ENCODE measurements at places on chromosomes 4 and X.

GRCh38 chr4:85955620-85956292, 404.1 kb downstream of the MAPK10 start:
- no peak for DNase-seq

DNA sequence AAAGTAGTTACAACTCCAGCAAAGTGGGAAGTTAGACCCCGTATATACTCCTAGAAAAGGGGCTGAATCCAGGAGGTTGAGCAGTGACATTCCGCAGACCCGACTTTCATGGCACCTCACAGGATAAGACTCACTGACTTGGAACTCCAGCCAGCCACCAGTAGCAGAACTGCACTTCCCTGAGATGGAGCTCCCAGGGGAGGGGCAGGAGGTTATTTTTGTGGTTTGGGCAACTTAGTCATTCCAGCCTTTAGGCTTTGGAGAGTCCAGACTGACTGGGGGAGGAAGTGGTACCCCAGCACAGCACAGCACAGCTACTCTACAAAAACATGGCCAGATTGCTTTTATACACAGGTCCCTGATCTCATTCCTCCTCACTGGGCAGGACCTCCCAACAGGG, 319.1 kb downstream of the PCDH19 start:
- peak; percentile 42 for DNase-seq

DNA sequence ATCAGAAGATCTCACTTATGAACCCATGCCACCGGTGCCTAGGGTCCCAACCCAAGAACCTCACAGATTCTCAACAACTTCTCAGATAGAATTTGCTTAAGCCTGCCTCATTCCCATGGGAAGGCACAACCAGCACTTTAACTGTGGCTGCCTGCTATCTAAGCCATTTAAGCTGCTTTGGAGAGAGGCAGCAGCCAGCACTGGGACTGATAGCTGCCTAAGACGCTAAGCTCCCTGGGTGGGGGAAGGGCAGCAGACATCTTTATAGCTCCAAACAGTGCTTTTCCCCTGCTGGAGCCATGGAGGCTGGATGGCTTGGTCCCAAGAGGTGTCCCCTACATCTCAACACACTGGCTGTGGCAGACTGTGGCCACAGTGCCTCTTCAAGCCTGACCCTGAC, 1268.6 kb downstream of the FAM133A start:
- DNase-seq: no peak

DNA sequence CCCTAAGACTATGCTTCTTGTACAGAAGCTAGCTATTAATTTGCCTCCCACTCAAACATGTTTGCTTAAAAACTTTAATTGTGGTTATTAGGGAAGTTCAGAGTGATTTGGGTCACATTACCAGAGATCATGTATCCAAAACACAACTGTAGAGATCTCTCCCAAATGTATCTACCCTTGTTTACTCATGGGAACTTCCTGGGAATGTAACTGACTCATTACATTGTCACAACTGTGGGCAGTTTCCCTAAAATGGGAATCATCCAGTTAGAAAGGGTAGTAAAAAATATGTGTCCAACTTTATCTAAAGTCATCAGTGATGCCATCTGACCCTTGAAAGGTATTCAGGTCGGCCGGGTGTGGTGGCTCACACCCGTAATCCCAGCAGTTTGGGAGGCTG, 40.3 kb upstream of the GLRA3 start:
- DNase-seq: no peak

DNA sequence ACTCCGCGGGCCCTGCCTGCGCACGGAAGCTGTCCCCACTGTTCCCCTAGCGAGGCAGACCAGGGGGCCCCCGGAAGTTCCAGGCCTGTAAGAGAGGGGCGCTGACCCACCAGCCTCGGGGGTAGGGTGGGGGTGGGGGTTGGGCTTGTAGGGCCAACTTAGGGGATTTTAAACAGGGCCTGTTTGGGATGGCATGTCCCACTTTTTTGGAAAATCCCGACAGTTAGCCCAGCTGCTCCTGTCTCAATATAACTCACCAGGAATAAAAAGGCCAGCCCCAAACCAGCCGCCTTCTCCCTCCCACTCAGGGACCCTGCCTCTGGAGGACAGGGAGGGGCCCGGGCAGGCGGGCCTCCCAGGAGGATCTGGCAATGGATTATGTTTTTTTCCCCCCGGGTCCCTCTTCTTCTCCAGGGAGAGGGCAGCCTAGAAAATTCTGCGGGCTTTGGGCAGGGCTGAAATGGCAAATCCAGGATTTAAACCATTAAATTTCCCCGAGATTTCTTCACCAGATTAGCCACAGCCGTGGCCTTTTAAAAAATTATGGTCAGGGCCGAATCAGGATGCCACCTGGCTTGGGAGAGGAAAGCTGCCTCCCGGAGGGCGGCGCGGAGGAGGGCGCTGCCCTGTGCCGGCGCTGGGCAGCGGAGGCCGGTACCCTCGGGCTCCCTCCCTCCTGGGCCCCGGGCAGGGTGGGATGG, 957 bp downstream of the PPP2R2C start:
- peak; percentile 18 for DNase-seq

DNA sequence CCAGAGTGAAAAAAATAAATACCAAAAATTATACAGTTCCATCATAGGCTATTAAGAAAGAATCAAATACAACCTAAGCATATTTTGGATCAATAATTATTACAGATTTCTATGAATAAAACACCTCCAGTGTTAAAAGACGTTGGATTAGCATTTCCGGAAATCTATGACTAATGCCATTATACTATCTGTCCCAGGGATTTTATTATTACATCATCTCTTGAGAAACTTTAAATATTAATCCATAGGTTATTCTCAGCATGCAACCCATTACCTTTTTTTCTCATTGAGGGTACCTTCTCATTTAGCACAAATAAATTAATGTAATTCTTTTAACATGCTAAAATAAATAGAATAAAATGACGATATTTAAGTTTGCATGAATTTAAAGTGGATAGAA, 44.6 kb downstream of the CXorf58 start:
- no peak for DNase-seq

DNA sequence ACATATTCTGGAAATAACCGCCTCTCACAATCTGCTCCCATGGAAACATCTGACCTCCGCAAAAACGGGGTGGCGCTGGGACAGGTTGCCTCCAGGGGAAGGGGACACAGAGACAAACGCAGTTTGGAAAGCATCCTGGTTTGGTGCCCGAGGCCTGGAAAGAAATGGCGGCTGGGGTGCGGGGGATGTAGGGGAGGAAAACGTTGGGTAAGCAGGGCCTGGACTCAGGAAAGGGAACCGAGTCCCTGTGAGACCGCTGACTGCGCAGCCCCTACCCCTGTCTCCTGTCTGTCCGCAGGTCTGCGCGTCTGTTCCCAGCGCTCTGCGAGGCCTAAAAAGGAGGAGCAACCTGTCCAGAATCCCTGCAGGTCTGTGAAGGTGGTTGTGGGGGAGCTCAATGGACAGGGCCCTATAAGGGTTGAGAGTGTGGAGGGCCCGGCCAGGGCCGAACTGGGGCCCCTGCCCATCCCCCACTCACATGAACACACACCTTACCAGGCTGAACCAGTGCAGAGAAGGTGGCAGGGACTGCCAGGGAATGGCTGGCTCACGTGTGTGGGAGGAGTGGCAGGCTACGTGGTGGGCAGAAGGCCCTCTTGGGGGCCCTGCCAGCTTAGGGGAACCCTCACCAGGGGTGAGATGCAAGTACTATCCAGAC, 672 bp downstream of the TCEAL3 start:
- no peak for DNase-seq

- DNase-seq: no peak
Observed at GRCh38 chrX:109714340-109714958, 18.6 kb downstream of the ACSL4 start.

GRCh38 chr4:76733068-76733771, 164.7 kb downstream of the SOWAHB start:
- DNase-seq: no peak

GRCh38 chr4:16652732-16653305, 245.6 kb downstream of the LDB2 start:
- DNase-seq: no peak

- no peak for DNase-seq
Observed at GRCh38 chr4:8696369-8697127, 104.0 kb downstream of the CPZ start.

- DNase-seq: no peak
Observed at GRCh38 chr4:125016892-125017299, 297.9 kb upstream of the FAT4 start.

DNA sequence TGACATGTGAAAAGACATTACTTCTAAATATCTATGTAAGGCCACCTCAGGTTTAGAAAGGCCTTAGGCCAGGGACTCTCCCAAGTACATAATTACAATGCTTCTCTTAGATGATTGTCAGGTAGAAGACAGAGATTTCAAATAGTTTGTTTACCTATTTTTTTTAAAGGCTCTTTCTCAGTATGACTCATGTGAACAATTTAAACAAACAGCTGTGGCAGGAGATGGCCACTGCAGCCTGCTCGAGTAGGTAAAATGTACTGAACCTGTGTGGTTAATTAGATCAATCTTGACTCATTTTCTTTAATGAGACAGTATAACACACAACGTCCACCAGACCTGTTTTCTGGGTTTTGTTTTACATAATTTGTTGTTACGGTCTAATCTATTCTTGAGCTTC, 50.2 kb downstream of the LEF1 start:
- DNase-seq: peak; percentile 16

- DNase-seq: no peak
Observed at GRCh38 chrX:67779099-67779498, 235.3 kb downstream of the AR start.

DNA sequence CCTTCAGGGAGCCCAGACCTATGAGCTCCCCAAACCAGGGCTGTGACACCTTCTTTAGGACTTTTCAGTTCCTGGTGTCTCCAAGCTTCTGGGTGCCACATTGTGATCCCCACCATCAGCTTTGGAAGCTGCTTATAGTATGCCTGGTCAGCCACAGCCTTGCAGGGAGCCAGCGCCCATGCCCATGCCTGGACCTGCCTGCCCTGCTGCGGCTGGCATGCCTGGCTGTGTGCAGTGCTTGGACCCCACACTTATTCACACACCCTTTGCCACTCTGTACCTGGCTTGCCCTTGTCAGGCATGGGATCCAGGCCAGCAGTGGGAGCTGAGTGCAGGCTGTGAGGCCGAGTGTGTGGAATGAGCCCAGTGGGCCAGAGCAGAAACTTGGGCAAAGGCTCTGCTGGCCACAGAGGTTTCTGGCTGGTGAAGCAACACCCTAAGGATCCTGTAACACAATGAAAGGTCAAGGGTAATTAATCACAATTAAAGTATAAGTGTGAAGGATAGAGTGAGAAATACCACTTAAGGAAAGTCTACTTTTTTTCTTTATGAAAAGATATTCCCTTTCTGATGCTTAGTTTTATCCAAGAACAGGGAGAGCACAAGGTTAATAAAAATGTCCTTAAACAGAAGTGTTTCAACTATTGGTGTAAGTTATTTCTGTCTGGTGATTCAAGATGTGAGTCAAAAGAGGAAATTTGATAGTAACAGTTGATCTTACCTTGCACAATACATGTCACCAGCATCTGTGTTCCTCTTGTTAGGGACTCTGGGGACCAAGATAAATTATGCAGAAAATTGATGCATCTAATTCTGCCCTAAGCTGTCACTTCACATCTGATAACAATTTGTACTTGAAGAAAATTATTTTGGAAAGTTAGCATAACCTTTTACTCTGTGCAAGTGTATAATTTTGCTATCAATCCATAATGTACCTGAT, 161.8 kb downstream of the FAM47A start:
- DNase-seq: no peak

DNA sequence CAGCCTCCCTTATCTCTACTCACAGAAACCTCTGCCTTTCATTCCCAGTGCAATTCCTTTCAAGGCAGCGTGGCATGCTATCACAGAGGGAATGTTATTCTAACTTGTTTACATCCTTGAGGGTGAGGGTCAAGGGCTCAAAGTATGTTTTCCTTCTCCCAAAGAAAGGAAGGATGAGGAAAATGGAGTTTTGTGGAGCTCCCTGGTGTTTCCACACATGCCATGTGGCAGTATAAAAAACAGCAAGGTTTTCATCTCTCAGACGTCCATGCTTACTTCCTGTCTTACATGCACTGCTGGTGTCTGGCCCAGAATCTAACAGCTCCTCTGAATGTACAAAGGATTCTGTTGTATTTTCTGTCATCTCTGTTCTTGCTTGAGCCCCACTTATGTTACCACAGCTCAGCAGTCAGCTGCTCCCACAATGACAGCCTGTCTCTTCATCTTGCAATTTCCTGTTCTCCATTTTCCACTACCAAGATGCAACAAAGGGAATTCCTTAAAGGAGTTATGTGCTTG, 128.0 kb downstream of the SNCA start:
- peak; percentile 10 for DNase-seq

DNA sequence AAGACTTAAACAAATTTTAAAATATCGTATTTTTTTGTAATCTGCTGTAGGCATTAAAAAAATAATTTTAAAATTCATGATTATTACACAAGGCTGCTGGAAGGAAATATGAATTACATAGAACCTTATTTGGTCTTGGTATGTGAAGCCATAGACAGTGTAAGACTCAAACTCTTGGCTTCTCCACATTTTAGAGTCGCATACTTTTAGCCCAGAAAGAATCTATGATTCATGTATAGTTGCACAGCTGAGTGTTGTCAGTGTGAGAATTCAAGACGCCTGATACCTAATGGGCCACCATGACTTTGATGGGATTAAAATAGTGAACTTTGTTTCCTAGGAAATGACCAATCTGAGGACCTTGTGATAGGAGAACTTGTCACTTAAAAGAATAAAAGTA, 1.4 kb downstream of the INTU start:
- no peak for DNase-seq

GRCh38 chrX:41779941-41780340, 56.0 kb downstream of the GPR82 start:
- no peak for DNase-seq

- DNase-seq: no peak
Observed at GRCh38 chr4:187103351-187103750, 379.7 kb upstream of the FAT1 start.

DNA sequence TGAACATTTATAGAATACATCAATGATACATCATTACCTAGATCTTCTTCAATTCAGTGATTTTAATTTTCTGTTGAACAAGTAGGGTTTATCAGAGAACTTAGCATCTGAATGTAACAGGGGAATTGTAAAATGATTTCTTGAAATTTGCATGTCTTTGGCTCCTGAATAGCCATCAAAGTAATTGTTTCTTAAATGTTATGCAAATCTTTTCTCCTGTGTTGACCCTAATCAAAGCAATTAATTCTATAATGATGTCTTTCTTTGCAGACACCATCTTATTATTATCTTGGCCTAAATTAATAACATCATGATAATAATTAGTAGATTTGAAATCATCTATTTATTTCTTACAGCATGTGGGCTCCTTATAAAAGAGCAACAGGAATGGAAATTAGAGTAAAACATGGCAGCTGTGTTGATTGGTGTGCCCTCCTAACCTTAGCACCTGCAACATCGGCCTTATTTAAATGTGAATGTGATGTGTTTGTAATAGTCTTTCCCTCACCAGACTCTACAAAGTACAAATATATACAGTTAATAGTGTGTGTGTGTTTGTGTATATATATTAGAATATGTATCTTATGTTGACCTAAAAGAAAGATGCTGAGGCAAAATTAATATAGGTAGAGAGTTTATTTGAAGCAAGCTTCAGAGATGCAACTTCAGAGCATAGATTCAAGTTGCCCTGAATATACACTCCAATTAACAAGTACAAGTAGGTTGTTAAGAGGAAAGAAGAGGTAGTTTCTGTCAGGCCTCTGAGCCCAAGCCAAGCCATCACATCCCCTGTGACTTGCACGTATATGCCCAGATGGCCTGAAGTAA, 328.0 kb upstream of the TECRL start:
- DNase-seq: no peak

GRCh38 chr4:2154215-2154740, 87.6 kb downstream of the HAUS3 start:
- DNase-seq: no peak

GRCh38 chr4:102842367-102842766, 15.0 kb upstream of the UBE2D3 start:
- no peak for DNase-seq

All from urothelium cell line (cell line).